NCI-H82 (cell line): ENCODE measurements at places on chromosomes 1 and 21.
A peak's percentile ranks its signal among the peaks of the same experiment; 100 is the strongest.

DNA sequence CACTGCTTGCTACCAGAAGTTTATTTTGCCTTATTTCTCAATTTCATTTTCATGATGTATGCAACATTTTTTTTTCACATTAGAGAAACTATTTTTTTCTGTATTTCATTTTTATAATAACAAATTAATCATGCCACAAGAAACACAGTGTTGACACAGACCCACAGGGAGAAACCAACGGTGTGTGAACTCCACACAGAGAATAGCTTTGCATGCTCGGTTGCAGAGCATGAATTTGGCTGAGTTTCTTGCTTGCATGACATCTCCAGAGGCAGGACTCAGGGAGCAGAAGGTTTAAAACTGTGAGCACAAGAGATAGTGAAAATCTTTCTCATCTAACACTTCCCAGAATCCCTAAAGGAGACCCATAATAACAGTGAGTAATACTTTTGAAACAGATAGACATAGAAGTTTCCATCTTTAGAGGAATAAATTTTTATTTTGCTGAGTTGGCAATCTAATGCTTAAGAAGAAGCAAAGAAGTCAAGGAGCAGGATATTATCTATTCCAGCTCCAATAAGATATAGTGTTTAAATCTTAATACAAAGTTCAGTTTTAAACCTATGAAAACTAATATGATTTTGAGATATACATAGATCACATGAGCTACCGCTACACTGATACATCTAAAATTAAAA lies 890.9 kb downstream of the MRPL39 start:
- DNase-seq: no peak

DNA sequence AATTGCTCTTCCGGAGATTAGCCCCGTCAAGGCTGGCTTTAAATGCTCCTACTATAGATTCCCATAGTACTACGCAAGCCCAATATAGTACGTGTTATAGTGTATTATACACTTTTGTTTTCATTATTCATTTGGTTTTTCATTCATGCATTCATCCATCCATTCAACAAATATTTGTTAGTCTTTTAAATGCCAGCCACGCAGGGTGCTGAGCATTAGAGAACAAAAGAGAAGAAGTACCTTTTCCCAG lies 513 bp upstream of the RAB3GAP2 start:
- no peak for DNase-seq

DNA sequence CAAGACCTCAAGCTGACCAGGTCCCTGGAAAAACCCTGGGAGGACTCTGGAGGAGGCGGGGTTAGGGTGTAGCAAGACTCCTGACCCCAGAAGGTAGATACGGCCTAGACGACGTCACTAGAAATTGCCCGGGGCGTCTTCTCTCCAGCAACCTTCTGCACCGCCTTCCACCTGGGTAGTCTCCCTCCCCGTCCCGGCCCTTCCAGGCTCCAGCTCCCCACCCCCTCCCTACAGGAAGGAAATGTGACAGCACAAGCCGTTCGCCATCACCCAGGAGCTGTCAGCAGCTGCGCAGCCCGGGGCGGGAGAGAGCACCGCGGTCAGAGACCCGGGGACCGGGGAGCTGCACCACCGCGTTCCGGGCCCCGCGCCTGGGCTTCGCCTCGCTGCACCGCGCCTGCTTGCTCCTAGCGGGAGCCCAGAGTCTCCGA lies 20.0 kb downstream of the SERTAD4 start:
- no peak for DNase-seq

GRCh38 chr21:38605236-38605635 lies 107.0 kb upstream of the ERG start:
- no peak for DNase-seq

DNA sequence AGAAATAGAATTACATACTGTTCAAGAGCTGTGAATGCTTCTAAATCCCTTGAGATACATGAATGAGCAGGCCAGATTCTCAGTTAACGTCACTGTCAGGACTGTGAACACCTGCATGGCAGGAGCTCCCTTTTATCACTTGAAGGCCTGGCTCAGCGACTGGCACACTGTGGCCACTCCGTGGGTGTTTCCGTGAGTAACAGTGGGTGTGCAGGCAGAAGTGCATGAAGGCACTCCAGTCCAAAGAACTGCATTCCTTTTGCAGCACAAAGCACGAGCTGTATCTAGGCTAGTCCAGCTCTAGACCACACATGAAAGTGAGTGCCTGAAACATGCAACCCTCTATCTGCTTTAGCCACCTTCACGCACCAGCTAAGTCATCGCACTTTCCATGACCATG lies 9.6 kb upstream of the SIM2 start:
- no peak for DNase-seq

DNA sequence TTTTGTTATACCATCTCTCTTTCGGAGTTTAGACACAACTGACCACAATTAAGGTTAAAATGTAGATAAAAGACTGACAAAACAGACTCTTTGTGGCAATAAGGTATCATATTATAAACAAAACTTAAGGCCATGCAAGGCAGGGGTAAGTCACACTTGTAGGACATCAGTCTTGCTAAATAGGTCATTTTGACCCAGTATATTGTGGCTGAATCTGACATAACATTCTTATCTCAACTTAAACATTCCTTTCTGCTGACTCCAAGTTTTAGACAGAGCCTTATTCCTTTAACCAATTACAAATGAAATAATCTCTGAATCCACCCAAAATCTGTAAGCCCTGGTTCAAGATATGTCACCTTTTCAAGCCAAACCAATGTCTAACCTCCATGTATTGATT lies 733.4 kb upstream of the B3GALT2 start:
- DNase-seq: no peak

GRCh38 chr1:23209770-23210169 lies 7.5 kb downstream of the HTR1D start:
- no peak for DNase-seq

DNA sequence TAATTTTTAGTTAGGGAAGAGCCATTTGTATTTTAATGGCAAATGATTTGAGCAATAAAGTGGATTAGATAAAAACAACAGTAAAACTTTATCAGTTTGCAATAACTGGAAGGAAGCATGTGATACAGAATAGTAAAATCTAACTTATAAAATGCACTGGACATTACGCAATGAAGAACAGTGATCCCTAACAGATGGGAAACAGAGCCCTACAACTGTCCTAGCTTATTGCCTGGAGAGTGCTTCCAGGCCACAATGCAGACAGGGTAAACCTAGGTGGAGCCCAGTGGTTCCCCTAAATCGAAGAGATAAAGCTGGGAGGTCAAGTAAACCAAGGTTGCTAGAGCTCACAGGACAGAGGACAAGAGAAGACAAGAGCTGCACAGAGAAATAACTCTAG lies 7.0 kb downstream of the OMA1 start:
- DNase-seq: no peak

DNA sequence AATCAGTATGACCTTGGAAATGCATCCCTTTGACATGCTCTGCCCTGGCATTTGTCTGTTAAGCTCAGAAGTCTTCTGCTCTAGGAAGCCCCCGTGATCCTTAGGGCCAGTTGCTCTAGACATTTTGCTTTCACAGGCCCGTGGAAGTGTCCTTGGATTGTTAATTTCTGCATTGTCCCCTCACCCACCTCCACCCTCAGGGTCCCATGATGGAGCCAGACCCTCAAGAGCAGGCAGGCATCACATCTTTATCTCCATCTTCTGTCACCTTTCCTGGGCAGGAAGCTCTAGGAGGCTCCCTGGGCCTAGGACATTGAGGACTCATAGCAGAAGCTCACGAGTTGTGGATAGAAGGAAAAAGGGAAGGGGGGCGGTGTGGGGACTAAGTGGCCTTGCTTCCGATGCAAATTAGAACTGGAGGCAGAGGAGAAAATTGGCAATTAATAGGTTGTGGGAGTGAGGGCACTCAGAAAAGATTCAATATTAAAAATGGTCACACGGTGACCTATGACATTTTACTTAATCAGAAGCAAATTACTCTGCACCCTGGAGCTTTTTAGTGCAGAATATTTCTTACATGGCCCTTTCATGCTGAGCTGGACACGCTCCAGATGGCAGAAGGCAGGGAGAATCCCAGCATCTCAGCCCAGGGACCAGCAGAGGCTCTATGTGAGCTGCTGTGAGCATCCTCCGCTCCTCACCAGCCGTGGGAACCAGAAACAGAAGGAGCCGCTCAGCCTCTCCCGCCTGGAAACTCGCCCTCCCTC lies 185.0 kb downstream of the MATN1 start:
- no peak for DNase-seq

DNA sequence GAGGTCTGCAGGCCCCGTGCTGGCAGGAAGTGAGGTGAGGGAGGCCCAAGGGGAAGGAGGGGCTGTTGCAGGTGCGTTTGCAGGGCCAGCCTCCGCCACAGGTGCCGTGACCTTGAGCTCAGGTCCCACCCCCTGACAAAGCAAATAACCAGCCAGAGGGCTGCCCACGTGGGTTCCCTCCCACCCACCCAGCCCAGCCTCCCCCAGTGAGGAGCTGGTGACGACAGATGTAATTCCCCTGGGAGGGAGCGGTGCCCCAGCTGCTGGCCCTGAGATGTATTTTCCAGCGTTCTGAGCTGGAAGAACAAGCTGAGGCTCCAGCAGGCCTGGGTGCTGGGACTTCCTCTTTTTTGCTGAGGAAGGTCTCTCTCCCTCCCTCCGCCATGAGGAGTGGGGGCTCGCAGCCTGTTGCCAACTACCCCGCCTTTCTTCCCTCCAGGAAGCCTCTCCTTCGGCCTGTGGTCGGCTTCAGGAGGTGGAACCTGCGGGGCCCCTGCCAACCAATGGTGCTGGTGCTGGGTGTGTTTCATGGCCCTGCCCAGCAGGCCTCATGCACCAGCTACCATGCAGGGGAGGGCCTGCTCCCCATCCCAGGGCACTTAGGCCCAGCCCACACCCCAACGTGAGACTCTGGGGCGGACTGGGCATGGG lies 153.2 kb downstream of the PRDM16 start:
- DNase-seq: no peak

- DNase-seq: no peak
Observed at GRCh38 chr1:209810783-209811182, 4.8 kb upstream of the IRF6 start.

GRCh38 chr1:22491995-22492715 lies 40.5 kb downstream of the ZBTB40 start:
- no peak for DNase-seq

- no peak for DNase-seq
Observed at GRCh38 chr1:234520908-234521817, 42.2 kb upstream of the TARBP1 start.

GRCh38 chr1:108639899-108640560 lies 20.9 kb downstream of the HENMT1 start:
- no peak for DNase-seq

- no peak for DNase-seq
Observed at GRCh38 chr1:96782856-96783255, 61.3 kb downstream of the PTBP2 start.

- peak; percentile 78 for DNase-seq
Observed at GRCh38 chr1:101995984-101996745, 561 bp downstream of the OLFM3 start.

DNA sequence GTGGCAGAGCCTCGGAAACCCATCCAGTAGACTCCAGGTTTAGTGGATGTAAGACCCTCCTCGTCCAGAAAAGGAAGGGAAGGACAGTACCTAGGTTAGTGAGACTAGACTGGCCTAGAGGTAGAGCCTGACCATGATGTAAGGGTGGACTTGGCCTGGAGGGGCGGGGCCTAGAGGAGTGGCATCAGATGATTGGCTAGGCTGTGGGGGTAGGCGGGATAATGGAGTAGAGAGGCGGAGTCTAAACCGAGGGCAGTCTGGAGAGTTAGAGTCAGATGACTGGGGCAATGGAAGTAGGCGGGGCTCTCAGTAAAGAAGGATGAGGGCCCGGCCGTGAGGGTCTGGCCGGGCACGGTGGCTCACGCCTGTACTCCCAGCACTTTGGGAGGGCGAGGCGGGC lies 70.1 kb downstream of the EPHB2 start:
- peak; percentile 81 for DNase-seq

DNA sequence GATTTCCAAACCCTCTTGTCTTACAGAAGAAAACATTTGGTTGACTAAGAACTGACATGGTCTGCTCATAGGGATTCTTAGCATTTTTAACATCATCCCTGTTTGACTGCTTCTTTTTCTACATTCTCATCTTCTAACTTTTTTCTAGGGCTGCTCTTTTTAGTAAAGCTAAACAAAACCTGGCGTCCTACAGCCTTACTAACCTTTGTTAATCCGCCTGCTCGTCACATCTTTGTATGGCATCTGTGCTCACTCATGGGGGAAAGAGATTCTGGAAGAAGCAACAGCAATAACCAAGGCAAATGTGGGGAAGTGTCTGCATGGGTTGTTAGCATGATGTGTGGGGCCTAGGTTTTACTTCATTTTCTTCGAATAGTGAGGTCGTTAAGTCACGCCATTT lies 92.0 kb downstream of the KIF1B start:
- DNase-seq: no peak

DNA sequence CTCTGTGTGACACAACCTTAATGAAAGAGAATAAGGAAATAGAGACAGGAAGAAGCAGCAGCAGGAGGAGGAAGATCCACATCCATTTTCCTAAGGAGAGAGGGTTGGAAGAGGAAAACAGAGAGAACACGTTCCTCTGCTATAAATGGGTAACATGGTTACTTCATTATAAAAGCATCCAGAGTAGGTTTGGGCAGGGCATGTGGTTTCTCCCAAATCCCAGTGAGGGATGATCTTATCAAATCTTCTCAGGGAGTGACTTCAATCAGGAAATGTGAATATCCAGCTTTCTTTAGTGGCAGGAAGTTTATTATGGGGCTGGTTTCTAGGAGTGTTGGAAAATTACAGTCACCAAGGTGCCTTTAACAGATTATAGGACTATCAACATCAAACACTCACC lies 11.1 kb downstream of the CYP2J2 start:
- DNase-seq: no peak

GRCh38 chr21:45430521-45431501 lies 25.8 kb downstream of the COL18A1 start:
- no peak for DNase-seq

GRCh38 chr1:220922951-220923350 lies 43.7 kb downstream of the HLX start:
- peak; percentile 99 for DNase-seq

- DNase-seq: no peak
Observed at GRCh38 chr1:83670909-83671565, 327.9 kb downstream of the TTLL7 start.

DNA sequence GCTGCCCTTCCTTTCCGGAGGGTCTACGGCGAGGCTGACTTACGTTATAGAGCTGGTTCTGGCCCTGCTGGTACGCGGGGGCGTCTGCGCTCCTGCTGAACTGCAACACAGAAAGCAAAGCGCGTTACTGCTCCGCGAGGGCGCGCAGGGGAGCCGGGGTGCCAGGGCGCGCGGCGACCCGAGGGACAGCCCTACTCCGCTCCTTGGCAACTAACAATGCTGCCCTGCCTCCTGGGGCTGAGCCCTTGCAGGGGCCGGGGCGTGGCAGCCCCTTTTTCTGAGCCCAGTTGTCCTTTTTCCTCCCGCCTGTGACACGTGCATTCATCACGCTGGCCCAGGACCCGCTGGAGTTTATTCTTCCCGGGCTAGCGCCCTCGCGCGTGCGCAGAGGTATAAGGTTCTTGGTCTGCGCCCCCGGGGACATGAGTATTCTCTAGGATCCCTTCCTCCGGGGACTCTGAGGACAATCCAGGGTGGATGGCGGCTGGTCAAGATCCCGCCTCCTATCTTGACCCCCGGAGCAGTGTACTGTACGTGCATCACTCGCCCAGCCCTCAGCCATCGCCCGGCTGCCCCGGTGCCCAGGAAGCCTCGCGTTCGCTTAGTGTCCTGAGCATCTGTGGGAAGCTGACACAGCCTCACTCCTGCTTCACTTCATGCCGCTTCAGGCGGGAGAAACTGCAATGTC lies 78.9 kb downstream of the CD247 start:
- DNase-seq: peak; percentile 71

- DNase-seq: peak; percentile 75
Observed at GRCh38 chr1:112501810-112502641, 6.7 kb upstream of the WNT2B start.
